Endodermal cell (in vitro differentiated cells): ENCODE measurements at places on chromosomes 1 and 21. TPM values are rescaled to one million over a fixed set of nuclear protein-coding genes. Genes with fewer than 3 reads are reported as not detected.

DNA sequence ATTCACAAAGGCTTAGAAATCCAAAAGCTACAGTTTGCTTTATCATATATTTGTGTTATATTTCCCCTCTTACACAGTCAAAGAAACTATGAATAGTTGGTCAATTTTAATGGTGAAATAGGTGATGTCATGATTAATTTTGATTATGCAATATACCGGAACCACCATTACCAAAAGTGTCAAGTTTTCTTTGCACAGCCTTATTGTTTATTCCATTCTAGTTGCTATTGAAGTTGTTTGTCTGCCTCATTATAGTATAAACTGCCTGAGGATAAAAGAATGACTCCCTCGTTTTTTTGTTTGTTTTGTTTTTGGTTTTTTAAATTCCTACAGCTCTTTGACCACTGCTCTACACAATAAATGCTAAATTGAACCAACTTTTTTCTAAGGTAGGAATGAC is 690.6 kb upstream of the ZP4 start:
- H3K27me3 ChIP-seq: no peaks in the 10 kb centered on the region
- H3K4me1 ChIP-seq: no peaks in the 10 kb centered on the region
- no peaks in the 10 kb centered on the region for H3K36me3 ChIP-seq
- no peak overlapping the region for H3K4me3 ChIP-seq
- DNase-seq: no peak

DNA sequence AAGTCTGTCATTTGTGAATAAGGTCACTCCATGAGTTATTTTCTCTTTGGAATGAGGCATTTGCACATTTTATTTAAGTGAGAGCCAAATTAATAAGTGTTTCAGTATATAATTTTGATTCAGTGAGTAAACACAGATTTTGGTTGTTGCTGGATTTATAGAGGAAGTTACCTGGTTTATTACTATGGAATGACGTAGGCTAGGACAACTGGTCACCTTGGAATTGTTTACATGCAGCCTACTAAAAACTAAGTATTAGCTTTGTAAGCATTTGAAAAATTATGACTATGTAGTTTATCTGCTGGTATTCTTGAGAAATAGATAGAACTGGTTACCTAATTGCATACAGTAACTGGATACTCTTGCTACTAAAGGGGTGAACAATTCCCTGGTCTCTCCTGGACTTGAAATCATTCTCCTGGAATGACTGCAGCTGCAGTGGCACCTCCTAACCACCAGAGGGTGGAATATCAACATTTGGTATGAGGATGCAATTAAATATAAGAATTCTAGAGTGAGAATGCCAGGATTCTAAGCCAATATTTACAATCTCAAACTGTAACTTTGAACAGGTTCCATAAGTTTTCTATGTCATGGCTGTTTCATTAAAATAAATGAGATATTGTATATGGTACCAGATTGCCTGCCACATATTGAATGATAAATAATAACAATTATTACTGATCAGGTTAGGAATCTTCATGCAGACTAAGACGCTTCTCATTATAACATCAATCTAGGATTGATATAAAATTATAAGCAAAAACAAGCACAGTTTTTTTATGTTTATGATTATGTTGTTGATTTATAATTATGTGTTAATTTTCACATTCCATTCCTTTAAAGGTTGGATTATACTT is 3.5 kb upstream of the KRTAP27-1 start:
- H3K36me3 ChIP-seq: no peaks in the 10 kb centered on the region
- H3K4me1 ChIP-seq: no peaks in the 10 kb centered on the region
- no peaks in the 10 kb centered on the region for H3K27me3 ChIP-seq
- H3K4me3 ChIP-seq: no peak overlapping the region

DNA sequence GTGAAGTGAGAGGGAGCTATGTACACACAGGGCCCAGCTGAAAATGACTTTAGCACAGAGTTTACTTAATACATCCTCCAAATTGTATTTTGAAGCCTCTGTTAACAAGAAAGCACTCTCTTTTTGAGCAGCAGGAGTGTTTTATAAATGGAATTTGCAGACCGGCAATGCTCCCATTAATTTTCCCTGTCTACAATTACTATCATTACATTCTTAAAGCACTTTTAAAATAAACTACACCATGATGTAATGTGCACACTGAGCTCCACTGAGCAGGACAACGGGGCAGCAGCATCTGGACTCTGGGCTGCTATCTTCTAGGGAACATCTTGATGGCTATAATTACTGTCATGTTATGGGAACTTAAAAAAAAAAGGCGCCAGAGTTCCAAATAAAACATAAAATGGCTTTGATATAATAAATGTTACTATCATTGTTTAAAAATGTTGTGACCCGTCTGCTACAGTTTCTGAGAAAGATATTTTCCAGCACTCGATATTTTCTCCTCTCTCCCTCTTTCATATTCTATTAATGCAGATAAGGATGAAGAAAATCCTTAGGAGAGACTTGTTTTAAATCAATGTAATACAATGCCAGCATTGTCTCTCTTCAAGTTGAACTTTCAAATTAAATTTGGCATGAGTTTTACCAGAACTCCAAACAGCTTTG is 150.9 kb downstream of the HLX start:
- no peak for DNase-seq
- no peaks in the 10 kb centered on the region for H3K4me1 ChIP-seq
- H3K4me3 ChIP-seq: no peak overlapping the region
- H3K36me3 ChIP-seq: no peaks in the 10 kb centered on the region
- no peaks in the 10 kb centered on the region for H3K27me3 ChIP-seq

GRCh38 chr1:34425785-34426184 is 249.1 kb downstream of the C1orf94 start:
- no peaks in the 10 kb centered on the region for H3K4me1 ChIP-seq
- H3K4me3 ChIP-seq: no peak overlapping the region
- H3K27ac ChIP-seq: no peak overlapping the region

KCNJ6 gene
- total RNA-seq: 0.07 and 0.33 TPM in 2 replicates

CA14 gene
- 44.9 and 54.0 TPM in 2 replicates for total RNA-seq

DHRS3 gene
- 9.2 to 10.1 TPM (median 9.9 TPM) in 3 replicates for total RNA-seq

IL12RB2 gene
- total RNA-seq: 0.14 and 0.29 TPM in 2 replicates

LEPR gene
- total RNA-seq: 10.9 to 11.9 TPM (median 11.1 TPM) in 3 replicates
